ENCODE measurements at places on chromosomes 16 and 17.

- DNase-seq, result no peak
Observed at GRCh38 chr16:56549744-56550385, 15.0 kb upstream of the MT4 start.

GRCh38 chr16:17483351-17483750 is 12.6 kb upstream of the XYLT1 start:
- no peak for DNase-seq

GRCh38 chr17:59108400-59109102 is 1.9 kb upstream of the TRIM37 start:
- no peak for DNase-seq

DNA sequence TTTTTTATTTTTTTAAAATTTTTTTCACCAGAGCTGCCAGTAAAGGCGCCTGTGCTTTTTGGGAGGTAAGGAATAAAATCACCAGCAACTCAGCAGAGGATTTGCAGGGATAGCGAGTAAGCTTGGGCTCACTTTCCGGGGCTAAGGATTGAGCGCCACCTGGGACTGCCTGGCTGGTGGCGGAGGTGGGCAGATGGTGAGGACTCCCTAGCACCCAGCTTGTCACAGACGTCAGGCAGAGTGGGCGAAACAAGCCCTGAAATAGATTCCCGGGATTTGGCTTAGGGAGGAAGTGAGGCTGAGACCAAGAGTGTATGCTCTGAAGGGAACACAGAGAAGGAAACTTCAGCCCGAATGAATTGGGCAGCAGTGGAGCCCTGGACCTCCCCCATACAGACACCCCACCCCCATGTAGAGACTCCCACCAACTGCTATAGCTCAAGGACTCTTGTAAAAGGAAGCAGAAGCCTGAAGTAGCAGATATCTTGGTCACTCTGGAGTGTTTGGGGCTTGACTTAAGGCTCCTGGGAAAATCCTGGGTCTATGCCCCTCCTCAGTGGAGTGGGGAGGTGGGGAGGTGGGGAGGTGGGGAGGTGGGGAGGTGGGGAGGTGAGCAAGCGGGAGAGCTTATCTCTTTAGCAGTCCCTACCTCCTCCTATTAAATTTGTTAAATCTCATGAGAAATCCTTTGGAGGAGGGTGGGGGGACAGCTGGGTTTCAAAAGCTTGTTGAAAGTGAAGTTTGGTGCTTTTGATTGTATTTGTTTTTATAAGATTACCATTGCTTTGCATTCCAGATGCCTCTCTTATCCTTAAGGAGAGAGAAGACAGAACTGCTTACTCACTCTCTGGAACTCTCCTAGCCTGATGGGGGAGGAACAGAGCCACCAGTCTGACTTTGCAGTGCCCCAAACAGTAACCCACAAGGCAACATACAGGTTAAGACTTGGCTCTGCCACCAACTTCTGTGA is 8.2 kb downstream of the ARL4D start:
- no peak for DNase-seq

DNA sequence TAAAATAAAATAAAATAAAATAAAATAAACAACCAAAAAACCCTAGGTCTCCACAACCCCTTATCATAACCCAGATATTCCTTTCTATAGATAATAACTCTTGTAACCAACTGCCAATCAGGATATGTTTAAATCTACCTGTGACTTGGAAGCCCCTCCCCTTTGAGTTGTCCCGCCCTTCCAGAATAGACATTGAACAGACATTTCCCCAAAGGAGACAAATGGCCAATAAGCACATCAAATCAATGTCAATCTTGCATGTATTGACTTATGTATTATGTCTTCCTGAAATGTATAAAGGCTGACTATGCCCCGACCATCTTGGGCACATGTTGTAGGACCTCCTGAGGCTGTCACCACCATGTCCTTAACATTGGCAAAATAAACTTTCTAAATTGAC is 1.5 kb upstream of the MAPK7 start:
- DNase-seq, result no peak

All from CD8-positive, alpha-beta T cell (primary cell).